ENCODE measurements at places on chromosomes 13 and 19. TPM values are rescaled to one million over a fixed set of nuclear protein-coding genes. Genes with fewer than 3 reads are reported as not detected.
A peak's percentile ranks its signal among the peaks of the same experiment; 100 is the strongest.

The NTF4 gene
- total RNA-seq, result not detected

- DNase-seq, result peak; percentile 95
- no peaks in the 10 kb centered on the region for H3K36me3 ChIP-seq
- H3K27me3 ChIP-seq, result no peaks in the 10 kb centered on the region
- peak overlapping the region; percentile 83 for H3K27ac ChIP-seq
- H3K4me1 ChIP-seq, result peaks cover 10% of the 10 kb centered on the region
Measured at GRCh38 chr19:751501-752341, 809 bp downstream of the MISP start.

The CXCL17 gene
- total RNA-seq, result not detected

The MUC16 gene
- total RNA-seq, result not detected

The KCNK6 gene
- total RNA-seq, result 13.7 TPM

GRCh38 chr19:12723641-12724426 is at the start of gene TNPO2:
TNPO2 (minus strand) TSS chr19:12723932; CDS start chr19:12720977, 2,955 bp downstream.
- H3K27me3 ChIP-seq, result no peaks in the 10 kb centered on the region
- peaks cover 4% of the 10 kb centered on the region for H3K36me3 ChIP-seq
- peaks cover 12% of the 10 kb centered on the region for H3K4me1 ChIP-seq
- DNase-seq, result peak; percentile 73
- H3K4me3 ChIP-seq, result peak within 1 kb of the TSS; percentile 96
- H3K27ac ChIP-seq, result peak within 1 kb of the TSS; percentile 90

- no peaks in the 10 kb centered on the region for H3K4me1 ChIP-seq
- H3K36me3 ChIP-seq, result no peaks in the 10 kb centered on the region
- H3K27ac ChIP-seq, result no peak overlapping the region
- peak; percentile 46 for DNase-seq
- H3K27me3 ChIP-seq, result 0 out of 2 replicates have a peak, but pooled peaks cover 15% of the 10 kb centered on the region
- peak overlapping the region; percentile 19 for H3K4me3 ChIP-seq
Measured at GRCh38 chr19:38417544-38418506, 8.2 kb downstream of the RASGRP4 start.

- peaks cover 5% of the 10 kb centered on the region for H3K4me1 ChIP-seq
- no peaks in the 10 kb centered on the region for H3K27me3 ChIP-seq
- no peak overlapping the region for H3K27ac ChIP-seq
- H3K4me3 ChIP-seq, result peak overlapping the region; percentile 86
- peak; percentile 18 for DNase-seq
- peaks cover 4% of the 10 kb centered on the region for H3K36me3 ChIP-seq
Measured at GRCh38 chr19:39823686-39824085, 10.3 kb downstream of the DYRK1B start.

DNA sequence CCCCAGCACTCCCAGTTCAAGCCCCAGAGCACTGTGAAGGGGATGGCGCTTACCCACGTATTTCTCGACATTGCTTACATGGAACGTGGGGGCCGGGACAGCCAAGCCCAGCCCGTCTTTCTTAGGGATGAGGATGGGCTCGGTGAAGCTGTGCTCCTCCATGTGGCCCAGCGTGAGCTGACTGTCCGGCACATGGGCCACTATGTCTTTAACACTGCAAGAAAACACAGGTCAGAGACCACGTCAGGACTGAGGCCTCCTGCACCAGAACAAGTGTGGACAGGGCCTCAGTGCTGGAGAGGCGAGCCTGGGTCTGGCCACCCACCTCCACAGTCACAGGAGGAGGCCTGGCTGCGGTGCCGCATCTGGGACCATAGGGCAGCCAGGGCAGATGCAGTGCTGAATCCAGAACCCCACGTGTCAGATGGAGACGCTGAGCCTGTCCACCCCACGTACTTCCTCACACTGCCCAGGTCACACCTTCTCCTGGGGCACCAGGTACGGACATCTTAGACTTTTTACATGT is 125.2 kb downstream of the TUBA3C start:
- H3K4me3 ChIP-seq, result no peak overlapping the region
- H3K27me3 ChIP-seq, result no peaks in the 10 kb centered on the region
- H3K4me1 ChIP-seq, result no peaks in the 10 kb centered on the region
- H3K36me3 ChIP-seq, result no peaks in the 10 kb centered on the region

- H3K4me3 ChIP-seq, result no peak overlapping the region
- no peaks in the 10 kb centered on the region for H3K4me1 ChIP-seq
- no peaks in the 10 kb centered on the region for H3K27me3 ChIP-seq
Measured at GRCh38 chr13:20672772-20673171, 30.7 kb upstream of the IL17D start.

- no peaks in the 10 kb centered on the region for H3K27me3 ChIP-seq
- H3K4me1 ChIP-seq, result peaks cover 24% of the 10 kb centered on the region
- DNase-seq, result peak; percentile 92
- peak within 1 kb of the TSS; percentile 82 for H3K27ac ChIP-seq
Measured at GRCh38 chr19:3365836-3366752, at the start of gene NFIC. NFIC (plus strand) TSS chr19:3366583; CDS start chr19:3366637, 54 bp downstream.

DNA sequence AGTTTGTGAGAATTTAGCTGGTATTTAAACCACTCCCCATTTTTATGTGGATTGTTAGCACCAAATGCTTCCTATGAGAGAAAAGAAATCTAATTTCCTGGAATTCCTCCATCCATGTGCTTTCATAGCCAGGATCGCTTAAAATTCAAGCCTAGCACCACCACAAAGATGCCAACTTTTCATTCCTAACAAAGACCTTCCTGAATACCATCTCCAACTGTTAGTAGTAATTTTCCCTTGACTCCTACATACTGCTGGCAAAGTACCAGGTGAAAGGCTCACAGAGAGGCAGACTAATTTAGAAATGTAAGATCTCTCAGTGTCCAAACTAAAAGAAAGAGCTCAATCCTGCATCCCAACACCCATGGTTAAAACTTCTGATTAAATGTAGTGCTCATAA is 386.3 kb downstream of the KCTD12 start:
- no peak for DNase-seq
- H3K27me3 ChIP-seq, result peaks cover 71% of the 10 kb centered on the region
- H3K27ac ChIP-seq, result no peak overlapping the region
- H3K4me3 ChIP-seq, result no peak overlapping the region
- H3K4me1 ChIP-seq, result no peaks in the 10 kb centered on the region
- no peaks in the 10 kb centered on the region for H3K36me3 ChIP-seq

The ZNF529 gene
- total RNA-seq, result 15.0 TPM

The TTYH1 gene
- total RNA-seq, result not detected

The ZNF835 gene
- not detected for total RNA-seq

GRCh38 chr19:51198641-51199040 is 26.2 kb upstream of the CD33 start:
- no peak overlapping the region for H3K27ac ChIP-seq
- DNase-seq, result no peak
- no peaks in the 10 kb centered on the region for H3K4me1 ChIP-seq
- no peak overlapping the region for H3K4me3 ChIP-seq
- H3K36me3 ChIP-seq, result no peaks in the 10 kb centered on the region
- H3K27me3 ChIP-seq, result no peaks in the 10 kb centered on the region

GRCh38 chr13:67791047-67791446 is 560.9 kb upstream of the PCDH9 start:
- no peaks in the 10 kb centered on the region for H3K4me1 ChIP-seq
- no peak overlapping the region for H3K27ac ChIP-seq
- H3K36me3 ChIP-seq, result no peaks in the 10 kb centered on the region
- H3K27me3 ChIP-seq, result no peaks in the 10 kb centered on the region
- DNase-seq, result no peak
- H3K4me3 ChIP-seq, result no peak overlapping the region

The ZIM2 gene
- total RNA-seq, result not detected

The SRRM5 gene
- not detected for total RNA-seq

GRCh38 chr13:50144246-50145160 is 129.3 kb downstream of the KCNRG start:
- no peaks in the 10 kb centered on the region for H3K27me3 ChIP-seq
- H3K36me3 ChIP-seq, result no peaks in the 10 kb centered on the region
- peaks cover 25% of the 10 kb centered on the region for H3K4me1 ChIP-seq
- peak overlapping the region; percentile 9 for H3K27ac ChIP-seq
- no peak overlapping the region for H3K4me3 ChIP-seq

The KCNC3 gene
- total RNA-seq, result under 0.01 TPM

The HSH2D gene
- total RNA-seq, result not detected

The URAD gene
- not detected for total RNA-seq

- H3K4me3 ChIP-seq, result no peak overlapping the region
- H3K4me1 ChIP-seq, result 0 out of 2 replicates have a peak, but pooled peaks cover 1% of the 10 kb centered on the region
- no peak overlapping the region for H3K27ac ChIP-seq
- no peaks in the 10 kb centered on the region for H3K27me3 ChIP-seq
- no peaks in the 10 kb centered on the region for H3K36me3 ChIP-seq
Measured at GRCh38 chr13:100280681-100281080, 191.8 kb downstream of the PCCA start.

DNA sequence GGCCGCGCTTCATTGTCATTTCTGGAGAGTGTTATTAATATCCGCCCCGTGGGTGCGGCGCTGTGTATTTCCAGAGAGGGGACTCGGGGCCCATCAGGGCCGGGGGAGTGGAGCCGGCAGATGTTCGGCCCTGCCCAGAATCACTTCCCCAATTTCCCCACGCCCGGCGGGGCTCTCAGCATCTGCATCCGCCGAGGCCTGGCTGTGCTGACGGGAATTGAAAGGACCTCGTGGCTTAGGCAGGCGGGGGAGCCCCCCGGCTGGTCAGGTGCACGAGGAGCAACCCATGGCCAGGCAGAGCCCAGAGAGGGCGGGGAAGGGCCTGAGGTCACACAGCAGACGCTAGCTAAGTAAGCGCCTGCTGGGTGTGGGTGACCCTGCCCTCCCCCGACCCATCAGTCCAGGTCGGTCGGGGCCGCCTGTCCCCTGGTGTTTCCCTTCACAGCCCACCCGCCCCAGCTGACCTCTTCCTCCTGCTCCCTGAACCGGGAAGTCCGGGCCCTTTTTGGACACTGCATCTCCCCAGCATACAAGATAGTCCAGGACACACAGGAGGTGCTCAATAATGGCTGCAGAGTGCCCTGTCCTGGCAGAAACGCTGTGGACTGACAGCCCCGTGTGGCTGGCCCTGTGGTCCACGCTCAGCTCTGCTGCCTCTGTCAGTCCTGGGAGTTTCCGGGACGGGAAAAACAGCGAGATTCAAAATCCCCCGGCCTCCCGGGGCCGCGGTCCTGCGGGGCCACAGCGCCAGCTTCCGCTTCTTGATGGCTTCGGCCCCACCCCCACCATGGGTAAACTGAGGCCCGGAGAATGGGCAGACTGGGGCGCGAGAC is 22.1 kb downstream of the ARID3A start:
- H3K27ac ChIP-seq, result no peak overlapping the region
- no peaks in the 10 kb centered on the region for H3K27me3 ChIP-seq
- H3K4me1 ChIP-seq, result peaks cover 13% of the 10 kb centered on the region

The SIGLEC5 gene
- total RNA-seq, result not detected

DNA sequence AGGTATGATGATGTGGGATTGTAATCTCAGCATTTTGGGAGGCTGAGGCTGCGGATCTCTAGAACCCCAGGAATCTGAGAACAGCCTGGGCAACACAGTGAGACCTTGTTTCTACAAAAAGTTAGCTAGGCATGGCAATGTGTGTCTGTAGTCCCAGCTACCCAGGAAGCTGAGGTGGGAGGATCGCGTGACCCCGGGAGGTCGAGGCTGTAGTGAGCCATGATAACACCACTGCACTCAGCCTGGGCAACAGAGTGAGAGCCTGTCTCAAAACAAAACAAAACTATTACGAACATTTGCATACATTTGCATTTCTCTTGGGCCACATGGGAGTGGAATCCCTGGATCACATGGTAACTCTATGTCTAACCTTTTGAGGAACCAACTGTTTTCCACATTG is 1.6 kb downstream of the C19orf44 start:
- no peaks in the 10 kb centered on the region for H3K36me3 ChIP-seq
- H3K27me3 ChIP-seq, result no peaks in the 10 kb centered on the region
- no peak overlapping the region for H3K4me3 ChIP-seq
- no peak overlapping the region for H3K27ac ChIP-seq

- no peaks in the 10 kb centered on the region for H3K4me1 ChIP-seq
- no peak for DNase-seq
- H3K27ac ChIP-seq, result no peak overlapping the region
- H3K27me3 ChIP-seq, result no peaks in the 10 kb centered on the region
Measured at GRCh38 chr13:78045916-78046315, 127.3 kb upstream of the EDNRB start.

The PDX1 gene
- not detected for total RNA-seq

The HS6ST3 gene
- total RNA-seq, result 0.11 TPM

GRCh38 chr13:36329361-36329760 is 16.8 kb downstream of the SPART start:
- peaks cover 18% of the 10 kb centered on the region for H3K4me1 ChIP-seq
- H3K4me3 ChIP-seq, result no peak overlapping the region
- DNase-seq, result no peak
- H3K27me3 ChIP-seq, result no peaks in the 10 kb centered on the region
- no peak overlapping the region for H3K27ac ChIP-seq

The NLRP9 gene
- total RNA-seq, result not detected

GRCh38 chr19:32537580-32537979 is 43.4 kb upstream of the PDCD5 start:
- H3K36me3 ChIP-seq, result no peaks in the 10 kb centered on the region
- no peaks in the 10 kb centered on the region for H3K27me3 ChIP-seq
- peak; percentile 3 for DNase-seq
- H3K4me1 ChIP-seq, result no peaks in the 10 kb centered on the region
- no peak overlapping the region for H3K27ac ChIP-seq

The DCT gene
- total RNA-seq, result not detected

DNA sequence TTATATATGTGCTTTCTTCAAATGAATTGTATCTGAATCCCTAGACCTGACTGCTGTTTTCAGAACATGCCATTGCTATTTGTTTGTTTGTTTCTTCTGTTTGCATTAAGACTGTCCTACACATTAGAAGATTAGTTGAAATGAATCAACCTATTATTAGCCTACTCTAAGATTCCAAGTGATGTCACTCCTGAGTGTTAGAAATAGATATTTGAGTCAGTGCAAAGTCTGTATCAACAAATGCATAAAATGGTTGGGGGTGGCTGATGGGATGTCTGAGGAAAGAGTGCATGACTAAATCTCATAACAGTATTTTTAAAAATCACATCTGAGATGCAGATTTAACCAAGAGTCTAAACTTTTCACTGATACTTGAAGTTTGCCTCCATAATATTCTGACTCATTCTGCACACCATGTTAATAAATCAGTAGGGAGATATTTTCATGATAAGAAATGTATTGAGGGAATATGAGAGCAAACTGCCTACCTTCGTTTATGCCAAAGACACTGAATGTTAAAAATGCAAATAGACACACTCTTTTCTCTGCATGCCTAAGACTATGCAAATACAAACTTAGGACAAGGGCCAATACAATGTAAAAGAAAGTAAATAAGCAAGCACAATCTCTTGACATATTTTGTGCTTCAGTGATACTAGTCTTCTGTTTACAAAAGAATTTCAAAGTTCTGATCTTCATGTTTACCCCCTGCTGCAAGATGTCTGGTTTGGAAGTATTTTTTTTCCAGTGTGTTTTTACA is 253.3 kb downstream of the LIG4 start:
- no peak overlapping the region for H3K27ac ChIP-seq
- H3K36me3 ChIP-seq, result no peaks in the 10 kb centered on the region
- no peak for DNase-seq

- H3K36me3 ChIP-seq, result no peaks in the 10 kb centered on the region
- no peak overlapping the region for H3K4me3 ChIP-seq
- DNase-seq, result no peak
- no peaks in the 10 kb centered on the region for H3K27me3 ChIP-seq
Measured at GRCh38 chr13:80873589-80873988, 532.7 kb upstream of the SPRY2 start.

The C13orf46 gene
- total RNA-seq, result 6.6 TPM

- H3K4me3 ChIP-seq, result peak overlapping the region; percentile 41
- H3K36me3 ChIP-seq, result no peaks in the 10 kb centered on the region
- DNase-seq, result peak; percentile 81
- H3K27ac ChIP-seq, result peak overlapping the region; percentile 91
- H3K4me1 ChIP-seq, result peaks cover 27% of the 10 kb centered on the region
Measured at GRCh38 chr19:46133101-46133627, 8.7 kb upstream of the IGFL3 start.

The ACP7 gene
- not detected for total RNA-seq

The CYP4F11 gene
- not detected for total RNA-seq

- H3K27ac ChIP-seq, result no peak overlapping the region
- peaks cover 27% of the 10 kb centered on the region for H3K4me1 ChIP-seq
- no peaks in the 10 kb centered on the region for H3K27me3 ChIP-seq
- H3K36me3 ChIP-seq, result peaks cover 3% of the 10 kb centered on the region
- DNase-seq, result no peak
Measured at GRCh38 chr19:13095393-13095784, 7.3 kb downstream of the LYL1 start.

The SELENOV gene
- not detected for total RNA-seq
